ENCODE measurements at places on chromosomes 12 and 14.

GRCh38 chr14:74882103-74882920 is 596 bp downstream of the DLST start:
- DNase-seq = peak; percentile 55

GRCh38 chr12:117039891-117040309 is 59.3 kb downstream of the TESC start:
- DNase-seq = no peak

DNA sequence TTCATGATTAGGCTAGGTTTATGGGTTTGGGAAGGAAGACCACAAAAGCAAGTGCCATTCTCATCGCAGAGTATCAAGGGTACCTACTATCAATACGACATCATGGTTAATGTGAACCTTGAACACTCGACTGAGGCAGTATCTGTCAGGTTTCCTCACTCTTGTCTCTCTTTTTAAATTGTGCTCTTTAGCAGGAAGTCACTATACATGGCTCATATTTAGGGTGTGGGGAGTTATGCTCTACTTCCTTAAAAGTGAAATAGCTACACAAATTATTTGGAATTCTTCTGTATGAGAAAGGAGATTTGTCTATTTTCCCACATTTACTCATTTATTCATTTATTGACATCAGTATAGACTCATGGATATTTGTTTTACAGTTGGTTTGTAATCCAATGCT is 5.9 kb upstream of the CLEC4E start:
- DNase-seq = no peak

GRCh38 chr12:29734305-29734704 is 49.4 kb downstream of the TMTC1 start:
- no peak for DNase-seq

- DNase-seq = no peak
These were observed 49.3 kb upstream of the LRRK2 start for GRCh38 chr12:40175489-40175888.

- DNase-seq = no peak
These were observed 512 bp upstream of the RND1 start for GRCh38 chr12:48866052-48866711.

DNA sequence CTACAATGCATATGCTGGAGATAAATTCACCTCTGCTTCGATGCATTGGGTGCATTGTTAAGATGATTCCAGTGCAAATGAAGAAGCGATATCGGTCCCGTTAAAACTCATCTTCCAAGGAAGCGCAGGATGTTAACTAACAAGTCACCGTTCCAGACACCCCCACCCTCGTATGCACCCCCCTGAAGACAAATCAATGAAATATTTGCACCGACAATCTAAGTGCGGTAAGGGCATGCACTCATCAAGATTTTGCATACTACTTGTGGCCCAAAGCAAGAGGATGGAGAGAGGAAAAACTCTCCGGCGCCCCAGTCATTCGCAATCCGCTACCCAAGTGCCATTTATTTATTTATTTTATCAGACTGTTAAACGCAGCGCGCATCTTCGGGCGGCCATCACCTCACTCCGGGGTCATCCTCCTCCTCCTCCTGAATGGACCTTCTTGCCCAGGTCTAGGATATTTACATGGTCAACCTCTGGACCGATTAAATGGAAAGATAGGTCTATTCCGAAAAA is 1.2 kb downstream of the NOVA1 start:
- DNase-seq = no peak

DNA sequence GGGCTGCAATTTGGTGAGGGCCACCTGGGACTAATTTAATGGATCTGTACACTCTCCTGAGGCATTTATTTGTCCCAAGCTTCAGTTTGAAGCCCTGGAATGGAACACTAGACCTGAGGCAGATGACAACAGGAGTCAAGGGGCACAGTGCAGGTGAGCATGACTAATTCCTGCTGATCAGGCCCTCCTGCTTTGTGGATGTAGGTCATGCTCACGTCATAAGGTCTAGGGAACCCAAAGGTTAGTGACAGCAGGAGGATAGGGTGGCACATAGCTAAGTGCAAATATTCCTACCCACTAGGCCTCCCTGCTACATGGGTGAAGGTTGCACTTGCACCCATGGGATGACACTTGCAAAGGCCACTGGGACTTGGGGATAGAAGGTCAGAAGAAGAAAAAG is 30.8 kb downstream of the SDR9C7 start:
- DNase-seq = no peak

GRCh38 chr12:89742337-89743022 is 33.8 kb upstream of the ATP2B1 start:
- DNase-seq = no peak

DNA sequence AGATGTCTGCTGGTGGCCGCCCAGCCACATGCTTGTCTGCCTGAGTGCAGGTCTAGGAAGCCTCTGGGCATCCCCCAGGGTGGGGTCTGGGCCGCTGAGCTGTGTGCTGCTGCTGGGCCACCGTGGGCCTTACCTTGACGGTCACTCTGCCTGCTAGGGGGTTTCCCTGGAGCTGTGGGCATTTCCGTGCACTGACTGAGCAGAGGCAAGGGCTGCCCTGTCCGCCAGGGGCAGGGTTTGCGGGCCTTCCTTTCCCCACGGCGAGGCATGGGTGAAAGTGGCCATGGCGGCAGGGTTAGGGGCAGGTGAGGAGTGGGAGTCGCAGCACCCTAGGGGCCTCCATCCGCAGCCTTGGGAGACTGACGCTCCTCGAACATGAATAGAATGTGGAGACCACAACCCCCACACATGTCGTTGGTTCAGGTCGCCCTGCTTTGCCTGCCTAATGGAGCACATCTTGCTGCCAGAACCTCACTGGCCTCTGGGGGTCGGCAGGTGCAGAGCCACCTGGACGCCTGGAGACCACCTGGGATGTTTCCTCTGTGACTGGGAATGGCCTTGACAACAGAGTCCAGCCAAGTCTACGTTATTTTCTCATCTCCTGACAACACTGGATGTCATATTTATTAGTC is 2.5 kb downstream of the ZBTB42 start:
- DNase-seq = no peak

- peak; percentile 34 for DNase-seq
These were observed 15.1 kb upstream of the NEK9 start for GRCh38 chr14:75141967-75142366.

- DNase-seq = peak; percentile 11
These were observed 13.2 kb upstream of the KRT80 start for GRCh38 chr12:52204931-52205505.

DNA sequence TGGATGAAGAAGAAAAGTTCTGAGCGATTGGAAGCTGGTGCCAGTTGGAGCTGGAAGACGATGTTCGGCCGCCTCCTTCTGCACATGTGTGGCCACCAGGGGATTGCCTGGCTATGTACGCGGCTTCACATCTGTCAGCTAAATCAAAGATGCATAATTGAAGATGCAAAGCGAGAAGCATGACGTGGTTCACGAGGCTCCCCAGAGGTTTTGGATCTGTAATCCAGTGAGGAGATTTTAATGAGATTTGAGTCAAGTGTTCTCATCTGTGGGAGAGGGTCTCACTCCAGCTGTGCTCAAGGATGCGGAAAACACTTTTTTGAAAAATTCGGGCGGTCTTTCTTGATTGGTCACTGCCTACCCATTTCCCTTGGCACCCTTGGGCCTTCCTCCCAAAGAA is 94.6 kb downstream of the PAX9 start:
- DNase-seq = no peak

GRCh38 chr14:30896435-30896834 is 22.1 kb downstream of the COCH start:
- DNase-seq = no peak

DNA sequence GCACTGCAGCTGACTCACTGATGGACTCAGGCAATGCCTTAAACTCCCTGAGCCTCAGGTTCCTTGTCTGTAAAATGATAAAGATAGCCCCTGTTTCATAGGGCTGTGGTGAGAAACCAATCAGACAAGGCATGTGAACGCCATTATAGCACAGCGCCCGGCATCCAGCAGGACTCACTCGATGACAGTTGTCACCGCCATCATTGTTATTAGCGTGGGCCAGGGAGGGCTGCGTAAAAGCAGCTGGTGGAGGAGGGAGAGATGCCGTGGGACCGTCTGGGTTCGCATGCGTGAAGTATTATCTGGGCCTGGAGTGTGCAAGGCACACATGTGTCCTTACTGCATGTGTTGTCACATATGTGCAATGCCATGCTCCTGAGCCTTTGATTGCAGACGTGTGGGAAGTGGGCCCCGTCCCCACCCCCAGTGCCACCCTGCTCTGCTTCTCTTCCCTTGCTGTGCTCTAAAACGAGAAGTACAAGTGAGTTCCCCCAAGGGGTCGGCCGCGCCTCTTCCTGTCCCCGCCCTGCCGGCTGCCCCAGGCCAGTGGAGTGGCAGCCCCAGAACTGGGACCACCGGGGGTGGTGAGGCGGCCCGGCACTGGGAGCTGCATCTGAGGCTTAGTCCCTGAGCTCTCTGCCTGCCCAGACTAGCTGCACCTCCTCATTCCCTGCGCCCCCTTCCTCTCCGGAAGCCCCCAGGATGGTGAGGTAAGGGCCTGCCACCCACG is at the start of gene PTPN6:
Gene PTPN6 (plus strand): TSS at position 546 of the 730 bp plus-strand sequence. CDS start 157 bp downstream, at position 703.
- DNase-seq = peak; percentile 81

DNA sequence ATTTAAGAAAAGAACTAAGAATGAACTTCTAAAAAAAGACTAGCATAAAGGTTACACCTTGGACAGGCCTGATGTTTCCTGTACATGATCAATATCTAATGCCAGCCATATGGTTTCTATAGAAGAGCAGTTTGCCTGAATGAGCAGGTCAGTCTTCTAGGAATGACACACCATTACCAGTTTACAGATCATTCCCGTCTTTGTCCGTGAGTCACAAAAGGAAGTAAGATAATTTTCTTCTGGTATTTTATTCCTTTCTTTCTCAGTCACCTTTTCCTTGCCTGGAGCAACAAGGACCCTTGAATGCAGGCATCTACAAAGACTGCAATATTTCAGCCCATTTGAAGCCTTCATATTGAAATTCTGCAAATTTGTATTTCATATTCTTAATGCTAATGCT is 44.6 kb upstream of the CNTN1 start:
- DNase-seq = no peak

- no peak for DNase-seq
These were observed 65.9 kb upstream of the MED13L start for GRCh38 chr12:116343331-116343884.

- DNase-seq = no peak
These were observed 43.4 kb upstream of the AMN start for GRCh38 chr14:102878970-102879460.

DNA sequence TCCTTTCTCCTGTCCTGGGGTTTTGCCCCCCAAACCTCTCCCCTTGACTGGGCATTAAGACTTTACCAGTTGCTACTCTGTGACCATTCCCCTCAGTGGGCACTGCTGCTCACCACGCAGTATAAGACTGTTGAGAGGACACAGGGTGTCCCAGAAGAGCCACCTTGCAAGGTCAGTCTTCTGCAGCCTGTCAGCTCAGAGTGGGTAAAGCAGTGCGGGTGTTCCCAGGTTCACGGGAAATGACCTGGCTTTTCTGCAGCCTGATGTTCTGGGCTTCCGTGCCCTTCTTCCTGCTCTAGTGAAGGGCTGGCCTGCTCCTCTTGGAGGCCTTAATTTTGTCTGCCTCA is 34.2 kb downstream of the KCNA1 start:
- no peak for DNase-seq

GRCh38 chr14:42624980-42625761 is 1018.5 kb downstream of the LRFN5 start:
- DNase-seq = no peak

DNA sequence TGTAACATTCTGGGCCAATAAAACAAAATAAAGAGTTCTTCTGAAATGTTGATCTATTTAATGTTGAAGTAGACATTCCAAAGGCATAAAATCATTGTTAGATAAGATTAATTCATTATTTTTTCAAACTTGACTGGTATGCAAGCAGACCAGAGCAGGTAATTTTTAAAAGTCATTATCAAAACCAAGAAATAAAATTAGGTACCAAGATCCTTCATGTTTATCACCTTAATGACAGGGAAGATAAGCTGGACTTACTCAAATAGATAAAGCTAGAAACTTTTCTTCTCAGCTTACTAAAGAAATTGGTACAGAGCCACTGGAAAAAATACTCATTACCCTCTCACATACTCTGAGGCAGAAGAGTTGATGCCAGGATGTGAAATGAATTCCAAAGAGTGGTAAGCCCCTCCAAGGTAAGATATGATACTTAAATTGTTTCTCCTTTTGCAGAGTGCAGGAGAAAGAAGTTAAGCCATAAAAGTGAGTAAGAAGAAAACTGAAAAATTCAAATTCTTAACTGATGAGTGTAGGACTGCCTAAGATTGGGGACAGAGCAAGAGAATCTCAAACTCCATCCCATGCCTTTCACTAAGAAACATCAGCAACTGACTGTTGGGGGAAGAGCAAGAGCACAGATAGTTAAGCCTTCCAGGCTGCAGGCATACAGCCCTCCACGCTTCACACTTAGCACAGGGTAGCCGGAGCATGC is 111.9 kb downstream of the SLC41A2 start:
- no peak for DNase-seq

GRCh38 chr14:99508896-99509629 is 27.9 kb downstream of the CCNK start:
- DNase-seq = no peak

GRCh38 chr12:68425998-68426397 is 93.8 kb upstream of the MDM1 start:
- DNase-seq = no peak

DNA sequence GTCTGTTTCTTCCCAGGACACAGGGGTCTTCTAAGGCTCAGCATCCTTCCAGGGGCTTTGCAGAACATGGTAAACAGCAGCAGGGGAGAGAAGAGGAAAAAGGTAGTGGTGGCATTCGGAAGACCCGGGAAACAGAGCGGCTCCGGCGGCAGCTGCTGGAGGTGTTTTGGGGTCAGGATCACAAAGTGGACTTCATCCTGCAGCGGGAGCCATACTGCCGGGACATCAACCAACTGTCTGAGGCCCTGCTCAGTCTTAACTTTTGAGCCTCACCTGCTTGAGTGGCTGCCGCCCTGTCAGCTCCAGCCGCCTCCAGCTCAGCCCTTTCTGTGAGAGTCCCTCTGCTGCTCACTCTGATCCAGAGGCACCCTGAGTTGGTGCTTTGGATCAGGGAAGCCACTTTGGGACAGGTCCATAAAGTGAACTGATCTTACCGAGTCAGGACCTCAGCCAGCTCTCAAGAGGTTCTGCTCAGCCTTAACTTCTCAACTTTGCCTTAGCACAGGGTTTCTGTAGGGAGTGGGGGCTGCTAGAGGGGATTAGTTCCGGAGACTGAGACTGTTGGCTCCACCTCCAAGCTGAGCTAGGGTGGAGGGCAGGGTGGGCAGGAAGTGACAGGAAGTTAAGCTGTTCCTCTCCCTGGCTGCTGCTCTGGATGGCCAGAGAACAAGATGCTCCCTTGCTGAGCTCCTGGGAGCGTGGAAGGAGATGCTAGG is 5.4 kb downstream of the SDR39U1 start:
- DNase-seq = no peak

GRCh38 chr14:52338051-52338681 is 24.1 kb downstream of the PTGER2 start:
- DNase-seq = no peak

- DNase-seq = no peak
These were observed 34.5 kb upstream of the FRS2 start for GRCh38 chr12:69435644-69436043.

Measured in CD4-positive, alpha-beta T cell treated with Interleukin-15 for 1 hour (primary cell).